ENCODE measurements at places on chromosomes 16 and 17.
A peak's percentile ranks its signal among the peaks of the same experiment; 100 is the strongest.

DNA sequence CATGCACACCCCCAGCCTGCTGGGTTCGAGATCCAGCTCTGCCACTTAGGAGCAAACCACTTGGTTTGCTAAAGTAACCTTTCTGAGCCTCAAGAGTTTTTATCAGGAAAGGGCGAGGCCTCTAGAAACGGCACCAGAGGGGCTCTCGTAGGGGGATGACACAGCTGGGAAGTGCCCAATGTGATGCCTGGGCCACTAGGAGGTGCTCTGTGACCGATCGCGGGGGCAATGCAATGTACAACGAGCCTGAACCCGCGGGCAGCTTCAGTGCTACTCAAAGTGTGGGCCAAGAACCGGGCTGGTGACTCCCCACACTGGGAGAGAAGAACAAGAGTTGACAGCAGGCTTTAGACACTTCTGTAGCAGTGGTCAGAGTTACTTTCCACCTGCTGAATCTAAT lies 9.4 kb downstream of the C16orf89 start:
- DNase-seq, result peak; percentile 30

DNA sequence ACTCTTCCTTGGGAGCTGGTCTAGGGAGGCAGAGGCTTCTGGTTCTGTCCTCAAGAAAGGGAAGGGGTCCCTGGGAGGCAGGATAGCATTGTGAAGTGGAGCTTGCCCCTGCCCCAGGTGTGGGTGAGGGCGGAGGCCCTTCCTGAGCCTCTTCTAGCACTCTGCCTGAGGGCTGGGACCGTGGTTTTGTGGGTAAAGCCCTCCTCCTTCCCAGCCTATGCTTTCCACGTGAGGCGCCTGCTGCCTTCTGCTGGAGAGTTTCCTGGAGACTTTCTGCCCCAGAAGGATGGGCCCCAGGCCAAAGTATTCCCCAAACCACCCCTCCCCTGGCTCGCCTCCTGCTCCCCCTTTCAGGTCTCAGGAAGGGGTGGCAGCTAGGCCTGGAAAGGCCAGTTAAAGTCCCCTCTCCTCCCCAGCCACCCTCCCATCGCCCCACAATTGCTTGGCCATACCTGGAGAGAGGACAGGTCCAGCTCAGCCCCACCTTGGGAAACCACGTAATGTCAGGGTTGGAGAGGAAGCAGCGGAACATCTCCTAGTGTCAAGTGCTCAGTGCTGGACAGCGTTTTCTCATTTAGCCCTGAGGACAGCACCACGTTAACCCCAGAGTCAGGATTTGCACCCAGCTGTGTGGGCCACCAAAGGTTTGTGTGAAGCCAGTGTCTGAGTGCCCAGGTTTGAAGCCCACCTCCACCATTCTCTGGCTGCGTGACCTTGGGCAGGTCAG lies 5.6 kb downstream of the SBK1 start:
- no peak for DNase-seq

GRCh38 chr17:50828508-50829170 lies 6.7 kb upstream of the WFIKKN2 start:
- DNase-seq, result no peak

DNA sequence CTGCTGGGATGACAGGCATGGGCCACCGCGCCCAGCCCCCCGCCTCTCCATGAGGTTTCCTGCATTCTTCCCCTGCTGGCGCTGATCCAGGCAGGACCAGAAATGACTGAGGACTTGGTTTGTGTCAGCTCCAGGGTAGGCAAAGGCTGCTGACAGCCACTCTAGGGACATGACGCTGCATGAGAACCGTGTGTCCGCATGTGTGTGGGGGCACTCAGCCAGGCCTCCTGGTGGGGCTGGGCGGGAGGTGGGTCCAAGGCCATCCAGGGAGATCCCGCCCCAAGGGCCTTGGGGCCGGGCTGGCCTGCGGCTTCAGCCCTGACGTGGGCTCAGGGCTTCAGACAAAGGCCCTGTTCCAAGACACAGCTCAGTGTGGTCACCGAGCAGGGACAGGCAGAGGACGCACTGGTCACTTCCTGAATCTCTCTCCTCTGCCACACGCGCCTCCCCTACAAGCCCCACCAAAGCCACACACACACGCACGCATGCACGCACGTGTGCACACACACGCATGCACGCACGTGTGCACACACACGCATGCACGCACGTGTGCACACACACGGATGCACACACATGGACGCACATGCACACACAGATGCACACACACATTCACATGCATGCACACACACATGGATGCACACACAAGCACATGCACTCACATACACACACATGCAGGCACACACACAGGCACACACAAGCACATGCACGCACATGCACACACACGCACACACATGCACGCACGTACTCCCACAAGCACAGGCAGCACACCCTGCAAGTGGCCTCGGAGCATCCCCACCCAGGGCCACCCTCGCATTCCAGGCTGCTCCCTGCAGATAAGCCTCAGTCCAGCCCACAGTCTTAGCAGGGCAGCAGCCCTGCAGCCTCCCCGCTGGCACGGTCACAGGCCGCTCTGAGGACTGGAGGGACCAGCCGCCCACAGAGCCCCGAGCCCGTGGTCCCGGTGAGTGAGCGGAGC lies 5.3 kb upstream of the TMEM204 start:
- no peak for DNase-seq

Measured in stimulated activated CD8-positive, alpha-beta memory T cell treated with anti-CD3 and anti-CD28 coated beads, Interleukin-4, amount 100 ng/mL, for 24 hours (primary cell).